Peyer's patch (tissue), 4 donors: ENCODE measurements at places on chromosomes 7 and 10.

- no peak for DNase-seq
These were observed 196.7 kb downstream of the IPMK start for GRCh38 chr10:58070956-58071355.

DNA sequence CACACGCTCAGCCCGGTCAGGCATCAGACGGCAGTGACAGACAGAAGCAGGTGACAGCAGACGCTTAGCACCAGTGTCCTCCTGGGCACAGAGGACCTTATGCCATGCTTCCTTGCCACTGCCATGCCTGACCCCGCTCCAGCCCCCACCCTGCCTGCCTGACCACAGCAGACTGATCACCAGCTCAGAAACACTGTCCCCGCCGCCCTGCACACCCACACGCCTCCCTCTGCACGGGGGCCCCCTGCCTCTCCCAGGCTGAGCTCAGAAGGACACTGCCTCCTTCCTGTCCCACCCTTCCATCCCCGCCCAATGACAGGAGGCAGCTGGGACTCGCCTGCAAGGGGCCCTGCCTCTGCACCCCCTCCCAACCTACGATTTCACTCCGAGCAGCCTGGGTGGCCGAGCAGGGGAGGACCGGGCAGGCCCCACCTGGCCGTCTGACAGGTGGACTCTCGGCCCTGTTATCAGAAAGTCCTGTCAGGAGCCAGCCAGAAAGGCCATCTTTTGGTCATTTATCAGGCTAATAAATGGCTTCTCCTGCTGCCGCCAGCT lies 183.4 kb downstream of the ELFN1 start:
- peak; percentile 38 for DNase-seq

DNA sequence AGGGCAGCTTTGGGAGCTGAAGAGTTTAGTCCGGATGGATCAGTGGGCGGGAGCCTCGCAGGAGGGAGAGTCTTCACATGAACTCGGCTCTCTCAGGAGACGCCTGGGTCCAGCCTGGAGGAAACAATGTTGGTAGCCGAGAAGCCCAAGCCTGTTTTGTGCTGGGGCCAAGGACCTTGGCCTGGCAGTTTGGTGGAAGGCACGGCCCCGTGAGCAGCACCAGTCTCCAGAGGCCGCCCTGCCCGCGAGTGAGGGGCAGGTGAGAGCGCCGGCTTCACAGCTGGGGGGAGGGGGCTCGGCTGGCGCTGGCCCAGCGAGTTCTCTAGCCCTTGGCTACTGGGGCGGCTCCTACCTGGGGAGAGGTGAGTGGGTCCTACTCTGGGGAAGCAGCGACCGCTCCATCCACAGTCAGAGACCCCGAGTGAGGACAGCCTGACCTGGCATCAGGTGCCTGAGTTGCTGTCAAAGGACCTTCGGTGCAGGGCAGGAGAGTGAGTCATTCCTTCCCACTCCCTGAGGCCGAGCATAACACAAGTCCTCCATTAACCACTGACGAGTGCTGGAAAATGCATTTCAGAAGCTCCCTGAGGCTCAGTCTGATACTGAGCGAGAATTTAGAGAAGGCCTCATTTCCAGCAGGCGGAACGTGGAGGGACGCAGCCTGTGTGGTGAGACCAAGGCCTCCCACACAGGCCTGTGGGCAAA lies 89.3 kb upstream of the DIP2C start:
- no peak for DNase-seq

DNA sequence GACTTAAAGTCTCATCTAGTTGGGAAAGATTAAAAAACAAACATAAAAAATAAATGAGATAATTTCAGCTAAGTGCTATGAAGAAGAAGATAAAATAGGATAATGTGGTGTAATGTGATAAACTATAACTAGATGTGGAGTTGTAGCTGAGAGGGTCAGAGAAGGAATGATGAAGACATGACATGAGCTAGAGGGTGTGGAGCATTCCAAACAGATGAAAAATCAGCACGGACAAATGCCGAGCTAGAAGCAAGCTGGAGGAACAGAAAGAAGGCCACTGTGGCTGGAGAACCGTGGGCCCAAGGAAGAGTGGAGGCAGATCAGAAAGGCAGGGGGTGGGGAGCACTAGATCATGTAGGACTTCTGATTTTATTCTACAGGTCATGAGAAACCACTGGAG lies 70.6 kb downstream of the CDK6 start:
- DNase-seq, result no peak

- DNase-seq, result no peak
These were observed 11.7 kb downstream of the MAP3K8 start for GRCh38 chr10:30445711-30446110.

DNA sequence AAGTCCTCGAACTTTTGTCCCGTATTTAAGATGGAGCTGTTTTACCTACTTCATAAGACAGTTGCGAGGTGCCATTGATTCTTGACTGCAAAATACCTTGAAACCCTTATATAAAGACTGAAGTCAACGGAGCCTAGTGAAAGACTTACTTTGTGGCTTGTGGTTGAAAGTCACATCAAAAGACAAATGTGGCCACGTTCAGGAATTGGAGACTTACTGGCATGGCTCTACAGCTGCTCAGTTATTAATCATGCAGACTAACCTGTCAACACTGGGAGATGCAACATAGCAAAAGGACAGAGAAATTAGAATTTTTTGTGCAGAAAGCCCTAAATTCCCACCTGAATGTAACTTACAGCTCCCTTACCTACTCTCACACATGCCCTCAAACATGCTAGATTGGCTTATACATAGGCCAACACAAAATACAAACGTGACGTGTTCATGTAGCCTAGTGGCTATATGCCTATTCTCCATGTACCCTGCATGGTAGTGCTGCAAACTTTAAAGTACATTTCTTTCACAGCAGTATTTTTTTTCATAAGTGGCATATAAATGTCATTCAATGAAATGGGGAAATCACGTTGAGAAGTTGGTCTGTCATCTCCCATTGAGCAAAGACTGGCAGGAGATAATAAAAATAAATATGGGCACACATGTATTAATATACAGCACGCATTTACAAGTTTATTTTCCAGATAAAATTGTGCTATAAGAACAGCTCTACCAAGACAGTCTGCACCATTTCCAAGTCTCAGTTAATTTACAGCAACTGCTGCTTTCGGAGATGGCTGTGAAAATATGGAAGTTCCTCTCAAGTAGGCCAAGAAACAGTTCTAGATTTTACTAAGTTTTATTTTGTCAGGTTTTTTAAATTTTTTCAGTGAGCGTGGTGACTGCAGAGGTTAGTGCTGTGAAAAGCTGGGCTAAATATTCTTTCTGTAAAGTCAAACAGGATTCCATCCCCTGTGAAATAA lies 170.4 kb upstream of the C7orf33 start:
- DNase-seq, result no peak

DNA sequence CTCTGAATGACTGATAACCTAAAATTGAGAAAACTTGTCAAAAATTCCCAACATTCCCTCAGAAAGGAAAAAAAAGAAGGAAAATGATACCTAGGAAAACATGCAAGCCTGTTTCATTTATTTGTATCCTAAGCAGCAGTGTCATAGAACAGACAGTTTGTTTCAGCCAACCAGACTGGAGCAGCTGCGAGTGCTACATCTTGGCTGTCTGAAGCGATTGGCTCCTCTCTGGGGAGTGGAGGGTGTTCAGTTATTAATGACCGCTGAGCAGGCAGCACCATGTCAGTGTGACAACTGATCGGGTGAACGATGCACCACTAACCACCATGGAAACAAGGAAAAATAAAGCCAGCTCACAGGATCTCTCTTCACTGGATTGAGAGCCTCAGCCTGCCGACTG lies at the start of gene LRRN3:
Gene LRRN3 (plus strand): TSS at position 282 of the 400 bp plus-strand sequence. CDS start 31,646 bp downstream, outside the sequence.
- peak; percentile 53 for DNase-seq

GRCh38 chr10:103852856-103853255 lies 2.5 kb downstream of the SH3PXD2A start:
- DNase-seq, result no peak

DNA sequence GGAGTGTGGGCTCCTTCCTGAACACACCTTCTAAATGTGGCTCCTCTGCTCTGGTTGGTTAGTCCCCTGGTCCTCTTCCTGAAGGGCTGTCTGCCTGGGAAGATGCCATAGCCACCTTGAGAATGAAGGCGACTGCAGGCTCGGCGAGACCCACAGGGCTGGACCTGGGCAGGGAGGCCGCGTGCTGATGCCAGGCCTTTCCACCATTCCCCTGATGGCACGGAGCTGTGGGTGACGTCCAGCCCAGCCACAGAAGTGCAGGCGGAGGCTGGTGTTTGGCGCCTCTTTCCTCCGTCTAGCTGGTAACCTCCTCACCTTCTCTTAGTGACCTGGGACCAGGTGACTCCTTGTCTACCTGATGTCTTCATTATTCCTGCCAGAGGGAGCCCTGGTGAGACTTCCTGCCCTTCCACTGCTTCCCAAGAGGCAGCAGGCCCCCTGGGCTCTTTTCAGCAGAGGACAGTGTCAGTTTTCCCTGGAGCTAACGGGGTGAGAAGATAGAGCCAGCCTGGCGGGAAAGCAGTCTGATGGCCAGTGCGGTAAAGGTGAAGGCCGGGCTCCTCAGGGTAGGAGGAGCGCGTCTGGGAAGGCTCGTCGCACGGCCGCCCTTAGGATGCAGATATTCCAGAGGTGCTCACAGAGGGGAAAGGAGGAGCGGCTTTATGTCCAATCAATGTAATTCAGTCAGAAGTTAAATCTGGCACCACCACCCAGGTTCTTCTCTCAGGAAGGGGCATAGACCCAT lies 34.9 kb downstream of the GBX1 start:
- no peak for DNase-seq

DNA sequence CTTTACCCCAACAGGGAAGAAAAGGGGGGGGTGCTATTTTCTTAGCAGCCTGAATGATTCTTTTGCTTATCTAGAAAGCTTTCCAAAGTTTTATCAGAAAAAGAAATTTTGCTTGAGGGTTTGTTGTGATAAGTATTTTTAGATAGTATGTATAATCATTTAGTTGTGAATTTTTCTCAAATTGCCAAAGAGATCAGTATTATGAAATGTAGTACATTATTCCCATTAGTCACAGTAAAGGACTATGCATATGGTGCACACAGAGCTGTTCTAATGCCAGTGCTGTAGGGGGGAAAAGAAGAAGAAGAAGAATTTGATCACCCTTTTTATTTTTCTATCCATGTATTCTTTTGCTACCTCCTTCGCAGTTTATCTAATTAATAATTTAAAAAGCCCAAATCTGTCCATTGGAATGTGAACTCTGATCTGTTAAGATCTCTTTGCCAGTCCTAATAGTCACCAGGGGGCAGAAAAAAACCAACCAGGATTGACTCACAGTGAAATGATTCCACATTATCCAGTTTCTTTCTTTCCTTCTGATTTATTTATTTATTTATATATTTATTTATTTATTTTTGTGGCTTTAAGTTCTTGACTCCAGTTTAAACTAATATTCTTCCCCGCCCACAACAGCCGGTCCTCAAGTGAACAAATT lies 4.7 kb downstream of the RBM20 start:
- no peak for DNase-seq

DNA sequence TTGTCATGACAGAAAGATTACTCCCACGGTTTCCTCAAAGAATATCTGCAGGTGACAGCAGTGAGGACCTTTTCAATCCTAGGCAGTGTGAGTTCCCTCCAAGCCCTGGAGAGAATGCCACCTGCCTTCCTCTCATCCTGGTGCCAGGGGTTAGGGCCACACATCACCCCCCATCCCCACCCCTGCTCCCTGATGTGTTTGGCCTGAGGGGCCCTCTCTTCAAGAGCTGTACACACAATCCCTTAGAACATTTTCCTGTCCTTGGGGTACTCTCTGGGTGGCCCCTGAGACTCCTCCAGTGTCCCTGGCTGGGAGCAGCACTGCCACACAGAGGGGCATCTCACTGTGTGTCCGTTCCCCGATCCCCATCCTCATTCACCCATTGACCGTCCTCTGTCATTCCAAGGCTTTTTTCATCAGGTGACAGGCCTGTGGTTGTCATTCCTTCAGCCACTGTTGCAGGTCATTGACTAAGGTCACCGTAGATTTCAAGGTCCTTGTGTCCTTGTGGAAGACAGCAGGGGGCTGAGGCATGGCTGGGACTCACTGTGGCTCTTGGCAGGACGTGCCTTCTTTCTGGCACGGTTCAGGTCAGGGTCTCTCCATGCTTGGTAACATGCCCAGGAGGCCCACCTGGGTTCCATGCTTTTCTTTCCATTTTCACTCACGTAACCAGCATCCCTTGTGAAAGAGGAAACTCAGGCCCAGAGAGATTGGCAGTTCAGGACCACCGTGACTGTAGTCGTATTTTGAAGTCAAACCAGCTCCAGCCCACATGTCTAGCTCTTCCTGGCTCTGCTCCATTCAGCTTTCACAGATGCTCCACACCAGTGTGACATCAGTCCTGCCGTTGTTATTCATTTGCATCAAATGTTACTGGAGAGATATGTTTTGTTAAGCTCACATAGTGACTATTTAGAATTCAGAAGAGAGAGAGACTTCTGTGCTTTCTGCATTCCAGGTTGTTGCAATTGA lies 26.8 kb upstream of the BTBD16 start:
- no peak for DNase-seq

- DNase-seq, result no peak
These were observed 1020.2 kb upstream of the C7orf33 start for GRCh38 chr7:147570390-147570789.

DNA sequence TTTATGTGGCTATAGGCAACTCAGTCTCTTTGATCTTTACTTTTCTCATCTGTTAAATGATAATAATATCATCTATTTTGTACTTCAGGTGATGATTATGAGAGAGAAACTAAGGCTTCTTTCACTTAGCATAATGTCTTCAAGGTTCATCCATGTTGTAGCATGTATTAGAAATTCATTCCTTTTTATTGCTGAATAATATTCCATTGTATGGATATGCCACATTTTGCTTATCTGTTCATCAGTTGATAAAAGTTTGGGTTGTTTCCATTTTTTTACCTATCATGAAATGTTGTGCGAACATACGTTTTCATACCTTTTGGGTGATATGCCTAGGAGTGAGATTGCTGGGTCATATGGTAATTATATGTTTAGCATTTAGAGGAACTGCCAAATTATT lies 7.2 kb upstream of the CDK13 start:
- no peak for DNase-seq
